ENCODE measurements at places on chromosomes 1 and 21.

GRCh38 chr1:34863501-34863900, 4.0 kb upstream of the SMIM12 start:
- peak; percentile 73 for DNase-seq

- no peak for DNase-seq
Observed at GRCh38 chr1:199774433-199775089, 252.9 kb upstream of the NR5A2 start.

GRCh38 chr1:200206761-200207160, 179.3 kb downstream of the NR5A2 start:
- DNase-seq: no peak

GRCh38 chr1:77742011-77742555, 17.6 kb downstream of the USP33 start:
- DNase-seq: no peak

DNA sequence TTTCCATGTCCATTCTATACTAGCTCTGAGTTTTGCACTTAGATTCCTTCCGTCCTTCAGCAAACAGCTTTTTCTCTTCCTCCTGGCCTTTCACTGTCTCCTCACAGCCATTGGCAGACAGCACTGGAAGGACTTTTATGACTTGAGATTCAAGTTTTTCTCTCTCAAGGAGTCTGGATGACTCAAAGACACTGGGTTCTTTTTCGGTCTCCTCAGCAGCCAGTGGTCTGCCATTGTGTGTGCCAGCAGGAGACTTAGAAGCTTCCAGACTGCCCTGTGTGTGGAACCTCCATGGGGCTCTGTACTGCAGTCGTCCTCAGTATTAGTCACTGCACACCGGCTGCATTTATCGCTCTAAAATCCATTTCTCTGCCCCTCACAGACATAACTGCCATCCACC, 30.5 kb downstream of the NTNG1 start:
- no peak for DNase-seq

DNA sequence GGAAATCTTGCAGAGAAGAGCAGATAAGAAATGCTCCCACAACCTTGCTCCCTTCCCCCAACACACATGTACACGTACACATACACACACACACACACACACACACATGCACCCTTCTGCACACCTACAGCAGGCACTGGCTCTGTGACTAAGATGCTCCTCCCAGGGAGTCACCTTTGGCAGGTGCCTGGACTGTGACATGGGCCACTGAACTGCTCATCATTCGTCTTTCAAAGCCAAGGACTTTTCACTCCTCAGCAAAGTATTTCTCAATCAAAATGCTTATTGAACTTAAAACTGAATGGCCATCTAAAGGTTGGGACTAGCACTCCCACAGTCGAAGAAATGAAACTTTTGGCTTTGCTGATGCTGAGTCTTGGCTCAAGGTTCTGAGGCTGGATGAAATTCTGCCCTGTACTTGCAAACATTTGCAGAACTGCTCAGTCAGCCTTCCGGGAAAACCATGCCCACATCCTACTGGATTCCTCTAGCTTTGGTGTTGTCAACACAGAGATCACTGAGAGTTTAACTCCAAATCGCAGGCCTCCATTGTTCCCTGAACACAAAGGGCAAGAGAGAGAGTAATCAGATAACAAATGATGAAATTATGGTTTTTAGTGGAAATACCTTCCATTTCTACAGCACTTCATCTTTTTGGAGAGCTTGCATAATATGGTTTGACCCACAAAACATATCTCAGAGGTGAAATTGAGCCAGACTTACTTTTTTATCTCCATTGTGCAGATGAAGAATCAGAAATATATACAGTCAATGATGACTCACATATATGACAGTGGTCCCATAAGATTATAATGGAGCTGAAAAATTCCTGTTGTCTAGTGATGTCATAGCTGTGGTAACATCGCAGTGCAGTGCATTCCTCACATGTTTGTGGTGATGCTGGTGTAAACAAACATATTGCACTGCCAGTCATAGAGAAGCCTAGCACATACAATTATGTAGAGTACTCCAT, 72.4 kb upstream of the BCAR3 start:
- no peak for DNase-seq

DNA sequence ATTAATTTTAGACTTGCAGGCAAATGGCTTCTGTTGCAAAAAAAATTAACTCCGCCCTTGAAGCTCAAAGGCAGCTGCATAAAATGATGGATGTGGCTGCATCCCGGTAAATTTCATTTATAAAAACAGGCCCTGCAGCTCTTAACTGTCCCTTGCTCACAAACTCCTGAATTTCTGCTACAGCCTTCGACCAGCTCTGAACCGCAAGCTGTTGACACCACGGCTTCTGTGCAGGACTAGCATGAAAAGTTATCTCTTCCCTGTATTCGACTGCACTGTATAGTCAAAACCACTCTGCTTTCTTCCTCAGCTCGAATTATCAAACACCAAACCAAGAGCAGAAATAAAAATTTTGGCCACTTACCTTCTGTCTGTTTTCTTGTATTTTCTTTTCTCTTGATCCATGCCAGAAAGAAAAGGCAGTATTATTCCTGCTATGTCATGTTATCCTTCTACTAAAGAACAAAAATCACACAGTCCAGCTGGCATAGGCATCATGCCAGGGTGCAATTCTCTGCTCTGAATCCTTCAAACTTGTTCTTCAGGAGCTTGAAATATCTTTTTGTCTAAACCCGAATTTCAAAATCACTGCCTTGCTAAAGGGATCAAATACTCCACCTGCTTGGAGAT, 195.5 kb upstream of the NCAM2 start:
- no peak for DNase-seq

DNA sequence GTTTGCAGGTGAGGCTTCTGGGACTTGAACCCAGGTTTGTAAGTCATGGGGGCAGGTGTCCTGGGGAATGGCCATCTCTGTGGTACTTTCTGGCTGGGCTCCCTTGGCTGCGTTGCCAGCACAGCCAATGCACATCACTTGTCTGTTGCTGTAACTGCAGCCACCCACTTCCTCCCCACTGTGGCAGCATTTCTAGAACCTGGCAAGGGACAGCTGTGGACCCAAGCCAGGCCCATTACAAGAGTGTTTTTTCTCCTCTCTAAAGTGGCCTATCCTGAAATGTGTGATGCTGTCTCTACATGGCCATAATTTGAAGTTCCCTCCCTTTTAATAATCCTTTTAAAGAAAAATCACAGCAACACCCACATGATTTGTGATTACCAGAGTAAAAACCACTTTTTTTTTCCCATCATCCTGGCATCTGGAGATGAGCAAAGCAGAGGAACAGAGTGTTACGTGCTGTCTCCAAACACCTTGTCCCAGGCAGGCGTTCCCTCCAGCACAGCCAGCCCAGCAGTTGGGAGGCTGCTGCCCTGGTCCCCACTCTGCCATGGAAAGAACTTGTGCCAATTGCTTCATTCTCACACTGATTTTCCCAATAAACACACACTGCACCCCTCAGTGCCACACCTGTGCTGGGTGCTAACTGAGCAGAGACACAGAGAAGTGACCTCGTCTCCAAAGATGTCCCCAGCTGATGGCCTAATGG, 360.6 kb upstream of the USP24 start:
- no peak for DNase-seq

GRCh38 chr1:207876131-207876530, 34.8 kb downstream of the CD34 start:
- DNase-seq: no peak

DNA sequence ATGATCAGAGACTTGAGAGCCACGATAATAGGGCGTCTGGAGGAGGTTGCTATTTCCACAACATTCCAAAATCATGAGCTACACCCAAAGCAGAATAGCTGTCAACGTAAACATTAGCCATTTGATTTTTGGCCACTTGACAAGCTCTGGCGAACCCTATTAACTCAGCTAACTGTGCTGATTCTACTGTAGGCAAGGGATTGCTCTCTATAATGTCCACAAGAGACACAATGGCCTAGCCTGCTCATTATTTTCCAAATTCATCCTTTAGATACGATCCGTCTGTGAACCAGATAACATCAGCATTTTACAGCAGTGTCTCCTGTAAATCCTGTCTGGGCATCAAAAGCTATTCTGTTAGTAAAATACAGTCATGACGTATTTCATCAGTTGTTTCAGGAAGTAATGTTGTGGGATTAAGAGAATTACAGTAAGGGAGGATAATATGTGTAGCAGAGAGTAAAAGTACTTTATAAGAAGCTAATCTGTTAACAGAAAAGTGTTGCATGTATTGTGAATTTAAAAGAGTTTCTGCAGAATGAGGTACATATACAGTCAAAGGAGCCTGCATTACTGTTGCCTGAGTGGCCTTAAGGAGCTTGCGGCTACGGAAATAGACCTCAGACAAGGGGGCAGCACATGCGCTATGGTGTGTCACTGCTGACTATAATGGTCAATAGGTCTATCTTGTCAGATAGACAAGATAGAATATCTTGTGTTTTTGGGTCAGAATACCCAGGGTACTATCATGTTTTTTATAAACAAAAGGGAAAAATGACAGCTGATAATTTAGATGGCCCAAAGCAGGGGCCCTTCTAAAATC, 44.9 kb upstream of the TINAGL1 start:
- DNase-seq: no peak

GRCh38 chr1:82565146-82565545, 764.4 kb downstream of the ADGRL2 start:
- DNase-seq: no peak

DNA sequence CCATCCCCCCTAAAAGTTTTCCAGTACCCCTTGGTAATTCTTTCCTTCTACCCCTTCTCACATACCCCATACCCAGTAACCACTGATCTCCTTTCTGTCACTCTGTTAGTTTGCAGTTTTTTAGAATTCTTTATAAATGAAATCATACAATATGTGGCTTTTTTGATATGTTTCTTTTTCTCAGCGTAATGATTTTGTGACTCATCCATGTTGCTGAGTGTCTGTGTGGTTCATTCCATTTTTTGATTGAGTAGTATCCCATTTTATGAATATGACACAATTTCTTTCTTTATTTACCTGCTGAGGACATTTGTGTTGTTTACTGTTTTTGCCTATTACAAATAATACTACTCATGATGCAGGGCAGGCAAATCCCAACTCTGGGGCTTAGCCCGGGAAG, 1605.3 kb downstream of the BRINP3 start:
- DNase-seq: no peak

GRCh38 chr1:118335331-118335732, 150.3 kb upstream of the SPAG17 start:
- no peak for DNase-seq

DNA sequence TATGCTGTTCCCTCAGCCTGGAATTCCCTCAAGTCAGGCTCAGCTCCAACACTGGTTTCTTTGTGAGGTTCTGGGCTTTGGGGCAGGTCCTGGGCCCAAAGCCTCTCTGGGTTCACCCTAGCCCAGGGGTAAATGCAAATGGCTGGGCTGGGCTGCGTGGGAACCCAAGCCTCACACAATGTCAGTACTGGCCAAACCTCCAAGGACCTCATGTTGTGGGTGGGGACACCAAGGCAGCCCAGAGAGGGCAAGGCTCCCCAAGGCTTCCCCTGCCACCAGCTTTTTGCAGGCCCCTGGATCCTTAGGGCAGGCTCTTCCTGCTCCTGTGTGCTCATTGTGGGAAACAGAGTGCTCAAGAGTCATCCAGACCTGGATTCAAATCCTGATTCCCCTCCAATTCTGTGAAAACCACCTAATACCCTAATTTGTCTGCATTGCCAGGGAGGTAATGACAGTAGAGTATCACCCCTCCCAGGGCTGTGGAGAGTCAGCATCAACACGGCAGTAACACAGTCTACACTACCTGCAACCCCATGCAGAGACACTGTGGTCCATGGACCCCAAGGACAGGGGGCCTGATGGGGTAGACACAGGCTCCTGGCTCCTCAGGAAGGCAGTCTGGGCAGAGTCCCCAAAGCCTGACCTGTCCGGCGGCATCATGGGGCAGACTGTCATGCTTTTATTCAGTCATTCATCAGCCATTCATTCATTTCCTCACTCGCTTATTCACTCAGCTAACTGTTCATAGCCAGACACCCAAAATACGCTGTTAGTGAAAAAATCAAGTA, 85.7 kb downstream of the DMRTB1 start:
- no peak for DNase-seq

GRCh38 chr1:93818570-93818959, 60.4 kb downstream of the DNTTIP2 start:
- no peak for DNase-seq

- DNase-seq: no peak
Observed at GRCh38 chr1:150537732-150538684, 11.2 kb upstream of the ADAMTSL4 start.

DNA sequence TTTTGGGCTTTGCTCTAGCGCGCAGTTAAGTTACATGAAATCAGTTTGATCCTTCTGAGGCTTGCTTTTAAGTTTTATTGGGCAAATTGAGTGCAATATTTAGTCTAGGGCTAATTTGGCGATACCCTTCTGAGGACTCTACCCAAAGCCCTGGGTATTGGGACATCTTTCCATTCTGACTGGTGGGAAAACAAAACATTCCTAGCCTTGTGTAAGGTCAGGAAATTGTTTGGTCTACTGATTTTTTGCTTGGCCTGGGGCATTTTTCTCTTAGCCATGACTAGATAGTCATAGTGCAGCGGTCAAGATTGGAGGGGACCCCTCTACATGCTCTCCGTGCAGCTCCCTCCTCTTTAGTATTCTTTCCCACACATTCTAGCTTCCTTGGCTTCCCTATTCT, 189.6 kb upstream of the PTGFR start:
- DNase-seq: no peak

- DNase-seq: no peak
Observed at GRCh38 chr1:159175571-159175970, 4.2 kb downstream of the CADM3 start.

DNA sequence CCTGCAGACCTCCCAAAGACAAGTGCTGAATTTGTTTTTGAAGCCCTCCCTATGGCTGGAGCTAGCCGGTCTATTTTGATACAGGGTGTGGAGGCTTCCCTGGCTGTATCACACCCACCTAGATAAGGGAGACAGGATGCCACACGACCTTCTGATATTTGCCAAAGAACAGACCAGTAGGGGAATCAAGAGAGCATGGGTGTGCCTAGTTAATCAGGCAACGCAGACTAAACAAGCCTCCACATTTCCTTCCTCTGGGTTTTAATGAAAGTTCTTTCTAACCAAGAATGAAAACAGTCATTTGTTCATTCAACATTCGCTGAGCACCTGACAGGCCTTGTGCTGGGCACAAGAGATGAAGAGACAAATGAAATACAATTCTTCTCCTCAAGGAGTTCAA, 446.8 kb downstream of the PLPP3 start:
- no peak for DNase-seq

GRCh38 chr1:178942285-178943198, 71.7 kb upstream of the ANGPTL1 start:
- no peak for DNase-seq

Data from activated CD4-positive, alpha-beta T cell treated with anti-CD3 and anti-CD28 coated beads, Interleukin-2, amount 10 ng/mL, durations not matched to agents 24 days and 14 days (primary cell).